ENCODE measurements at places on chromosomes 7 and 10. TPM values are rescaled to one million over a fixed set of nuclear protein-coding genes. Genes with fewer than 3 reads are reported as not detected.

DNA sequence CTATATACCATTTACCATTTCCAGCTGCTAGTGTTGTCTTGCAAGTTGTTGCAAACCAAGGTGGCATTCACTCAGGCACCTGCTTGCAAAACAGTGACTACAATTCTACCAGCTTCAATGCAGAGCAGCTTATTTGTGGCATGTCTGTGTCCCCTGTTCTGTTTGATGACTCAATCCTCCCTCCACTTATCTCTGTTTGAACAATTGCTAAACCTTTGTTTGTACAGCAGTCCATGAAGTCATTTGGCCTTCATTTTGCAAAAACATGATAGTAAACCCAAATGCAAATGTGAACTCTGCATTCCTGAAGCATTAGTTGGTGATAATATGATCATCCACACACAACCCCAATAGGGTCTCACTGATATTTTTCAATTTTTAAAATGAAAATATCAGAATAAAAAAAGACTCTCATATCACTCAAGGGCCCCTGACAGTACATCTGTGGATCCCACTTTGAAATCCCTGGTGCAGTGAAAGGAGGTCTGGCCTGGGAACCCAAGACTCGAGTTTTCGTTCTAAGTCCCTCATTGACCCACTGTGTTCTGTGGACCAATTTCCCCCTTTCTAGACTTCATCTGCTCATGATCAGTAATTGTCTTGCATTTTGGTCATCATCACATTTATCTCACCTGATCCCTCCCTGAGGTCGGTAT lies 425.4 kb downstream of the RPS24 start:
- DNase-seq: no peak

DNA sequence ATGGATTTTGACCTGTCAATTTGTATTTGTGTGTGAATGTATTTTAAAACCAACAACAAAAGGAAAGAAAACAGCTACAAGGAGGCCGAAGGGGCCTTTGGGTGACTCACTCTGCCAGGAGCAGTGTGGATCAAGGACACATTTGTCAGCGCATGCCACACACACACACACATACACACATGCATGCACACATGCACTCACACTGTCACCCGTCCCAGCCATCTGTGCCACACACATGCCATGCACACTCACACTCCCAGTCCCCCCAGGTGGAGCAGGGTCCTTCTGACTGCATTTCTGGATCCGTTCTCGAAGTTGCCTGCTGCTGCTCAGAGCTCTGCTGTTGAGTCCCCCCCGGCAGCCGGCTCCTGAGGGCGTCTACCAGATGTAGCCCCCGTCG lies 26.0 kb downstream of the SPOCK2 start:
- DNase-seq: no peak

GRCh38 chr7:27953777-27954176 lies 213.8 kb downstream of the TAX1BP1 start:
- no peak for DNase-seq

- DNase-seq: no peak
These were observed 147.4 kb downstream of the PDE1C start for GRCh38 chr7:31922848-31923247.

- no peak for DNase-seq
These were observed 30.3 kb upstream of the ATXN7L1 start for GRCh38 chr7:105906695-105907094.

DNA sequence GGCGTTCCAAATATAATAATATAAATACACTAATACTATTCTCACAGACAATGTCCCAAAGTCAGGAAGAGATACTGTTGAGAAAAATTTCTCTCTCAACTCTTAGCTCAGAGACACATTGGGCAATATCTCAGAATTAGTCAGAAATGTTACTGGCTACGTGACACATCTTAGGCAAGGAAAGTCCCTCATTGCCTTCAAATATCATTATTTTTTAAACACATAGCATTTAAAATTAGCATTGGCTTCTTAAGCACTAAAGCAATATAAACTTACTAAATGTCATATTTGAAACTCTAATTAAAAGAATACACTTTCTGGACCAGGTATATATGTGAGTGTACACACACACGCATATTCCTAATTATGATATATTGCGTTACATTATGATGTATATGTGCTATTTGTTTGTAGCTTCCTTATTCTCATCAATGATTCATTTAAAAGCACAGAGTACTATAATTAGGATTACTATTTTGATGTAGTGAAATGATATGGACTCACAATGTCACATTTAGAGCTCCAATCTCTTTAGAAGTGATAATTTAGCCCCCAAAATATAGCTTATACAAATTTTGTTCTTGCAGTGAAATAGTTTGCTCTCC lies 255.8 kb downstream of the TWIST1 start:
- DNase-seq: no peak

DNA sequence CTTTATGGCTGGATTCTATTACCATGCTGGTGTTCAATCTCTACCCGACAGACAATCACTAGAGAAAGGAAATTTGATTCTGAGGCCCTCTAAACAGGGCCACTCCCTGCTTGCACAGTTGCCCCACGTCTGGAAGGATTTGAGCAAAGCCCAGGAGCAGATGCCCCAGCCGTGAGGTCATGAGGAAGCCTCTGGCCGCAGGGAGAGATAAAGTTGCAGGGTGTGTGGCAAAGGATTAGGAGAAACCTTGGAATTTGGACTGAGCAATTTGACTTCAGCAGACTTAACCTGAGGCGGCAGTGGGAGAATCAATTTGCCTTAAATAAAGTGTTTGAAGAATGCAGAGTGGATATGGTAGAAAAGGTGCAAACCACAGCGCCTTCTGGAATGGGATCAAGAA lies 40.2 kb upstream of the KLF6 start:
- no peak for DNase-seq

DNA sequence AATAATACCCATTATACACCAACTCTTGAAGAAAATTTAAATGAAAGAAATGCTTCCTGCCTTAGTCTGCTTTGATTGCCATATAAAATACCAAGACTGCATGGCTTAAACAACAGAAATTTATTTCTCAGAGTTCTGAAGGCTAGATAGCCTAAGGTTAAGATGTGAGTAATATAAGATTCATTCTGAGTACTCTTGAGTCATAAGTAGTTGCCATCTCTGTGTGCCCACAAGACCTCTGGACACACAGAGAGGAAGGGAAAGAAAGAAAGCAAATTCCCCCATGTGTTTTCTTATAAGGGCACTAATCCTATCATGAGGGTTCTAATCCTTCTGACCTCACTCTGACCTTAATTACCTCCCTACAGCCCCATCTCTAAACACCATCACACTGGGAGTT lies 201.2 kb downstream of the PTN start:
- no peak for DNase-seq

GRCh38 chr10:110360857-110361474 lies 56.2 kb upstream of the SMNDC1 start:
- DNase-seq: no peak

- no peak for DNase-seq
These were observed 705.5 kb downstream of the AUTS2 start for GRCh38 chr7:70303780-70304179.

- DNase-seq: no peak
These were observed 339.0 kb downstream of the GATA3 start for GRCh38 chr10:8393531-8393930.

- no peak for DNase-seq
These were observed 92.4 kb downstream of the CXCL12 start for GRCh38 chr10:44292390-44293002.

DNA sequence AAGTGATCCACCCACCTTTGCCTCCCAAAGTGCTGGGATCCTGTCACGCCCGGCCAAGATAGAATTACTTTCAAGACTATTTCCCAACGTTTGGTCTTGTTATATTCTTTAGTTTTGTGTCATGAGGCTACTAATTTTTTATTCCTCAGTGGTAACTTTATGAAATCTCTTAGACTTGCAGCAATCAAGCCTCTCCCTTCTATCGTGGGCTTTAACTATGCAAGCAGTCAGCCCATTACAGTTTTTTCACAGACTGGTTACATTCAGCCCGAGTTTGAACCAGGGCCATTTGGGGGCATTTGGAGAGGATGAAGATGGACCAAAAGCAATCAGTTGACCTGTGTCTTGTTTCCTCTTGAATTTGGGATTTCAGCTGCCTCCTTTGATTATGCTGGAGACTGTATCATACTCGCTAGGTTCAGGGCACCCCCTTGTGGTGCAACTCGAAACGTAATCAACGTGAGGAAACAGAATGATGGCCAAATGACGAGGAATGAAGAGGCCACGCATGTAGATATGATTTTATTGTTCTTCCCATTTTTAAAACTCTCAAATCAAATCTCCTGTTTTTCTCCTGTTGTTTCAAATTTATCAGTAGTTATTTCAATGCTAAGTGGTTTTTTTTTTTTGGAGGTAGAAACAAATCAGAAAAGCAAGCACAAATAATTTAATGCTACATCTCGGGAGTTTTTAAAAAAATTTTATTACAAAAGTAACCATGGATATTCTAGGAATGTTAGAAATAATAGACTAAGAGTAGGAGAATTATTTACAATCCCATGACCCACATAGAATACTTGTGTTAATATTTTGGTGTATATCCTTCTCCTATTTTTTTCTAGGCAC lies 151.6 kb downstream of the KIAA1217 start:
- DNase-seq: peak; percentile 90

Gene AGBL3
- total RNA-seq: 5.3 TPM

Gene PNLIPRP3
- total RNA-seq: not detected

Gene PALD1
- 7.8 TPM for total RNA-seq

Gene NPC1L1
- 0.45 TPM for total RNA-seq

Gene ASZ1
- total RNA-seq: not detected
